A549 treated with Mapracorat at 1 μM for 4 hours (cell line): ENCODE measurements at places on chromosomes 11 and 22. TPM values are rescaled to one million over a fixed set of nuclear protein-coding genes. Genes with fewer than 3 reads are reported as not detected.

PDE2A gene
- total RNA-seq, result 1.0 to 2.6 TPM (median 1.9 TPM) in 5 replicates

LRRC4C gene
- not detected in 5 replicates for total RNA-seq

STARD10 gene
- total RNA-seq, result 15.0 to 18.8 TPM (median 18.8 TPM) in 5 replicates

AASDHPPT gene
- 28.4 to 34.2 TPM (median 30.0 TPM) in 5 replicates for total RNA-seq

RFPL2 gene
- total RNA-seq, result 0.15 to 0.26 TPM (median 0.18 TPM) in 4 of 5 replicates, not detected in the other

APOBEC3B gene
- 27.0 to 32.6 TPM (median 28.8 TPM) in 5 replicates for total RNA-seq

DUSP8 gene
- 1.4 to 2.2 TPM (median 1.8 TPM) in 5 replicates for total RNA-seq

ZNF214 gene
- total RNA-seq, result 0.56 to 0.98 TPM (median 0.79 TPM) in 5 replicates

ZFP91 gene
- 33.2 to 39.9 TPM (median 37.7 TPM) in 5 replicates for total RNA-seq

BATF2 gene
- 0.71 to 1.1 TPM (median 0.85 TPM) in 5 replicates for total RNA-seq

MRPL23 gene
- 142 to 159 TPM (median 154 TPM) in 5 replicates for total RNA-seq
